ENCODE measurements at places on chromosomes 13 and 19.

GRCh38 chr13:100826441-100826840 is 151.8 kb upstream of the TMTC4 start:
- no peak for DNase-seq

DNA sequence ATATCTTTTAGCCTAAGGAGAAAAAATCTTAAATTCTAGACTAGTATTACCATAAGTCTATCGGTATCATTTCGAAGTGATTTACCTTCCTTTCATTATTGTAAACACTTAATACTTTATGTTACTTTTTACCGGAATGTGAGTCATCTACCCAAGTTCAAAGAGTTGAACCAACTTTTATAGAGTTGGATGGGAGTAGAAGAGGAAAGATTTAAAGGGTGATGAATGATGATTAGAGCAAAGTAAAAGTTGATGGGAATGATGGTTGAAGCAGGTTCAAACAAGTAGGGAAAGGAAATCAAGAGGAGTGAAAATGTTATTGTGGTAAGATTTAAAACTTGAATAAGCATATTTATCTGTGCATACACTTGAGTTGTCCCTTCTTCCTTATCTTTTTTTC is 11.3 kb upstream of the LPAR6 start:
- no peak for DNase-seq

- DNase-seq: peak; percentile 8
These were observed 20.8 kb upstream of the SGCG start for GRCh38 chr13:23159760-23160637.

GRCh38 chr13:99803141-99803540 is 168.4 kb downstream of the ZIC5 start:
- no peak for DNase-seq

DNA sequence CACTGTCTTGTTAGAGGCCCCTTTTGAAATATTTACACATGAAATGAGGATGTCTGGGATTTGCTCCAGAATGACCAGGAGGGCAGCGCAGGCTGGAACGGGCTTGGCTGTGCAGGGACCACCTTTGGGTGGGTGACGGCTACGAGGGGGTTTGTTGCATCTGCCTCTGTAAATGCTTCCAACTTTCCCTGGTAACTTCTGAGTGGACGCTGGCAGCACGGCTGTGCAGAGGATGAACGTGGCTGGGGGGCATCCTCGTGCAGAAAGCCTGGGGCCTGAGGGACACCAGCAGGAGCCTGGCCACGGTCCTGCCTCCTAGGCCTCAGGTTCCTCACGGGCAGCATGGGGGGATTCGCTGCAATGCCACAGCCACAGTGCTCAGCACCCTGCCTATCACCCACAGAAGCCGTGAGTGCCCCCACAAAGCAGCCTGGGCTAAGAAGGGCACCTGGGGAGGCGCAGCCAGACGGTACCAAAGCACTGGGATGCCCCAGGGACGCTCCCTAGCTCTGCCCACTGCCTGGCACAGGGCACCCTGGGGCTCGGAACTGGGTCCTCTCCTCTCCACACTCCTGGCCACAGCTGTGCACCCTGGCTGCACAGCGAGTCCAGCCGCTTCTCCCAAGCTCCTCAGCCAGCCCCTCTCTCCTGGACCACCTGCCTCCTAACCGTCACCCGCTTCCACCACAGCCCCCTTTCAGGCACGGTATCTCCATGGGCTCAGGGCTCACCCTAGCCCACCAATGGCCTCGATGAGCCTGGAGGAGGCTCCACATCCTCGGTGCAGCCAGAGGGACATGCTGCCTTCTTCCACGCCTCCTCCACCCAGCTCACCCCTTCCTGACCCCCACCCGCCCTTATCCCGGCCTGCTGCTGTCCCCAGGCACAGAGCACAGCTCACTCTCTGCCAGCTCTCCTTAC is 44.5 kb downstream of the MLLT1 start:
- no peak for DNase-seq

DNA sequence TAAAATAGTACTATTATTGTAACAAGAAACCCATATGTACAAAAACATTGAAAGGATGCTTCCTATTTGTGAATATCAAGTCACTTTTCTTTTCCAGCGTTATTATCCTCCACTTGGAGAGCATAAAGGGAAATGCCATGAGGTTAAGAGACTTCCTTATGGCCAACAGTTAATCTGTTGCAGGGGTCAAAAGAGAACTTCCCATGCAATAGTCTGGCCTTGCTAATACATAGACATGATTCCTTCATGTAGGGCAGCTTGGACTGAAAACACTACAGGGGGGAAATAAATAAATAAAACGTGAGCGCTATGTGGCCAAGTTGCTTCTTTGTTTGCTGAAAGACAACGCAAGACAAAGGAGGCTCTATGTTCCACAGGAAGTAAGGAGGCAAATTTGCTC is 269.1 kb upstream of the EDNRB start:
- peak; percentile 11 for DNase-seq

- DNase-seq: no peak
These were observed 233.1 kb downstream of the LACC1 start for GRCh38 chr13:44112700-44113329.

DNA sequence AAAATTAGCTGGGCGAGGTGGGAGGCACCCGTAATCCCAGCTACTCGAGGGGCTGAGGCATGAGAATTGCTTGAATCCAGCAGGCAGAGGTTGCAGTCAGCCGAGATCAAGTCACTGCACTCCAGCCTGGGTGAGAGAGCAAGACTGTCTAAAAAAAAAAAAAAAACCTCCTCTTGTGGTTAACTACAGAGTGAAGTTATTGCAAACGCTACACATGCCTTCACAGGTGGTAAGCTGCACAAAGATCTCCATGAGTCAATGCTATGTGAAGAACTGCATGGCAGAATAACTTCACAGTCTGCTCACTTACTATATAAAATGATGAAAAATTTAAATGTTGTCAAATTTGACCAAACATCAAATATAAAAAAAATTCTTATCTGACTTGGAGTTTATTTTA is 436.8 kb downstream of the FGF14 start:
- no peak for DNase-seq

- no peak for DNase-seq
These were observed 14.8 kb downstream of the BRD4 start for GRCh38 chr19:15317392-15318071.

- DNase-seq: no peak
These were observed 79.7 kb upstream of the MBNL2 start for GRCh38 chr13:97142452-97142851.

DNA sequence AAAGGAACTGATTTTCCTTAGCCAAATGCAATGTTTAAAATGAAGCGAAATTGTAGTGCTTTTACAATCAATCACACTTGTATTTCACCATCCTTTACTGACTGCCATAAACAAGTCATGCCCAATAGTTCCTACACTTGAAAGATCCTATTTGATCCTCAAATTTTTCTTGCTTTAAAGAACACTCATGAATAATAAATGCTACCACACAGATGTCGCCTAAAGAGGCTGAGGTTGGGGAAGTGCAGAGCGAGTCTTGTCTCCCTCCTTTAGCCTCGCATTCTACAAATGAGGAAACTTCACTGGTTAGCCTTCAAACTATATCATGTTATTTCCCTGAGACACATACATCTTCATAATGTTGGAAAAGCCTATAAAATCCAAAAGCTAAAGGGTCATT is 18.7 kb upstream of the AMER2 start:
- DNase-seq: no peak

DNA sequence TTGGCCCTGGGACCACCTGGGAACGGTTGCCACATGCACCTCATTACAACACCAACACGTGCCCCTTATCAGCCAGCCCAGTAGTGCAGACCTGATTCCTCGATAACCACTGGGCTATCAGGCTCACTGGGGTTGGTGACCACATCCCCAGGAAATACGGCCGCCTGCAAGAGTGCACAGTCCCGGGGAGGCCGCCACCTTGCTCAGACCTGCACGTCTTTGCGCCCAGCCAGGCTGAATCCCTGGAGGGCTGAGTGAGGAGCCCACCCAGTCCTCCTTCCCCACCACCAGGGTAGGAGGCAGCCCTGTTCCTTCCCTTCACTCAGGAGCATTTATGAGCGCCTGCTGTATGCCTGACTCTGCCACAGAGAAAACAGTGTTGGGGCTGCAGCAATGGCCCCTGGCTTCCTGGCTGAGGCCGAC is 67.8 kb downstream of the CEBPG start:
- DNase-seq: no peak

GRCh38 chr19:3699741-3700241 is 477 bp downstream of the PIP5K1C start:
- no peak for DNase-seq

- DNase-seq: no peak
These were observed 38.1 kb downstream of the PSG5 start for GRCh38 chr19:43148233-43148632.

- DNase-seq: no peak
These were observed 265.3 kb downstream of the NALCN start for GRCh38 chr13:101150998-101151397.

GRCh38 chr19:17402982-17403855 is 2.2 kb downstream of the BST2 start:
- DNase-seq: no peak

DNA sequence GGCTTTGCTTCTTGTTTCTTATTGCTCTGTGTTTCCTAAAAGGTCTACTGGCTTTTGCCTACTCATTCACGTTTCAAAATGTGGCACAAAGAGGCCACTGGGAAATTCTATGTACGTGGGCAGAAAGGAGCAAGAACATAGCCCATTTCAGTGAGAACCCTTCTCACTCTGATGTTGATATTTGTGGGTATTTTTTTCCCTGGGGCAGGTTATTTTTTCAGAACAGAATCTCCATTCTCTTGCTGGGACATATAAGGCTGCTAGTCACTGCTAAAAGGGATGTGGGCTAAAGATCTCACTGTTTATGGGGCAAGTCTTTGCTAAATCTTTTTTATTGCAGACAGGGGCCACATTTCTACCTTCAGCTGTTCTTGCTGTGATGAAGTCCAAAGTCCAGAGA is 27.1 kb downstream of the EDNRB start:
- DNase-seq: no peak

DNA sequence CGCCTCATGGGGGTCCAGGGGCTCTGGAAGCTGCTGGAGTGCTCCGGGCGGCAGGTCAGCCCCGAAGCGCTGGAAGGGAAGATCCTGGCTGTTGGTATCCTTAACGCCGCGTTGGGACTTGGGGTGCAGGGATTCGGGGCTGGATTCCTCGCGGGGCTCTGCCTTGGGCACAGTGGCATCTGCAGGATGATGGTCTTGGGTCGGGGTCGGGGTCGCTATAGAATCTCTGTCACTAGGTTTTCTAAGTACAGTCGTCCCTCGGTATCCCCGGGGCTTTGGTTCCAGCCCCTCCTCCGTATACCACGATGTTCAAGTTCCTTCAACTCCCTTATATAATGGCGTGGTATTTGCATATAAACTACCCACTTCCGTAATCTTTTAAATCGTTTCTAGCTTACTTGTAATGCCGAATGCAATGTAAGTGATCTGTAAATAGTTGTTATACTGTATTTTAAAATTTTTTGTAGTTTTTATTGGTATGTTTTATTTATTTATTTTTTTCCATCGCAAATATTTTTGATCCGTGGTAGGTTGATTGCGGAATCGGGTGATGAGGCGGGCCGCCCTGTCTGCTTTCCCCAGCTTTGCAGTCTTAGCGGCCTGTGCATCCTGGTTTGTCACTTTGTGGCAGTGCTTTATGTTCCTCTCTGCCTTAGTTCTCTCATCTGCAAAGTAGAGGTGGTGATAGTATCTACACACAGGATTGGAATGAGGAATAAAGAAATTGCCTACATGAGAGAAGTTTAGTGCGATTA is 606 bp downstream of the ERCC5 start:
- no peak for DNase-seq

DNA sequence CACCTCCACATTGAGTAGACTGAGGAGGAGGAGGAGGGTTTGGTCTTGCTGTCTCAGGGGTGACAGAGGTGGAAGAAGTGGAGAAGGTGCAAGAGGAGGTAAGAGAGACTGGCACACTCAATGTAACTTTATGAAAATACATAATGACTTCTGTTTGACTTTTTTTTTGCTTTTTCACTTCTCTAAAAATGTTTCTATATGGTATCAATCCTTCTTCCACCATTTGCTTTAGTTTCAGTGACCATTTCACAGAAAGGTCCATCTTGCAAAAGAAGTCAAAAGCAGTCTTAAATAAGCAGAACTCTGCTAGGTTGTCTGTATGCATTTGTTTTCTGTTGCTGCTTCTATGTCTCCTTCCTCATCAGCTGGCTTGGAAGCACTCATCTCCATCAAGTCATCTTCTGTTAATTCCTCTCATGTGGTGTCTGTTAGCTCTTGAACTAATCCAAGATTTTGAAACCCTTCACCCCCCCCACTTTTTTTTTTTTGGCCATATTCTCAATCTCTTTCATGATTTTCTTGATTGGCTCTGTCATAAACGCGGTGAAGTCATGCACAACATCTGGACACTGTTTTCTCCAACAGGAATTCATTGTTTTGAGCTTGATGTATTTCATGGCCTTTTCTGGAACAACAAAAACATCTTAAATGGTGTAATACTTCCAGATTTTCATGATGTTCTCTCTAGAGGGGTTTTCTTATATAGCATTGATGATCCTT is 80.8 kb downstream of the KL start:
- DNase-seq: no peak

- DNase-seq: no peak
These were observed 68.3 kb downstream of the STARD13 start for GRCh38 chr13:33217256-33217655.

GRCh38 chr19:17716309-17716929 is 2.9 kb upstream of the MAP1S start:
- no peak for DNase-seq

DNA sequence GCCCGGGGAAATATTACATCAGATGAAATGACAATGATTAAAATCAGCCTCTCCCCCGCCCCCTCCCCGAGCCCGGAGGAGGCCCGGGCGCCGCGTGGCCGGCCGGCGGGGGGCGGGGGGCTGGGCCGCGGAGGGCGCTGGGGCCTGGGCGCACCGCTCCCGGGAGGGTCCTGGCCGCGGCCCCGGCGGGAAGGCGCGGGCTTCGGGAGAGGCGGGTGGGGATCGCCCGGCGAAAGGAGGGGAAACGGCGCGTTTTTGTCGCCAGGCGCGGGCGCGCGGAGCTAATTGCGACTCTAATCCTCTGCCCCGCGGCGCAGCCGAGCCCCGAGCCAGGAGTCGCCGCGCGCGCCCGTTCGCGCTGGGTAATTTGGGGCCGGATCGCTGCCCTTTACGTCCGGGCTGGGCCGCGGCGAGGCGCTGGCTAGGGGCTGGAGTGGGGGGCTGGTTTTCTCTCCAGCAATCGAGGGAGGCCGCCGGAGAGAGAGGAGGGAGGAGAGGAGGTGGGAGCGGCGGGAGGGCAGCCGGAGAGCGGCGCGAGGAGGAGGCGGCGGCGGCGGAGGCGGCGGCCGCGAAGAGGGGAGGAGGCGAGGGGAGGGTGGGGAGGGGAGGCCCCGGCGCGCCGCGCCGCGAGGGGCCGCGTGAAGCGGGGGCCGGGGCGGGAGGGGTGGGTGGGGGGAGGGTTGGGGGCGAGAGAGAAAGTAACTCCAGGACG is at the start of gene KCTD15:
KCTD15 (plus strand) TSS at position 707 of the 712 bp plus-strand sequence. CDS start 3,585 bp downstream, outside the sequence.
- peak; percentile 63 for DNase-seq

DNA sequence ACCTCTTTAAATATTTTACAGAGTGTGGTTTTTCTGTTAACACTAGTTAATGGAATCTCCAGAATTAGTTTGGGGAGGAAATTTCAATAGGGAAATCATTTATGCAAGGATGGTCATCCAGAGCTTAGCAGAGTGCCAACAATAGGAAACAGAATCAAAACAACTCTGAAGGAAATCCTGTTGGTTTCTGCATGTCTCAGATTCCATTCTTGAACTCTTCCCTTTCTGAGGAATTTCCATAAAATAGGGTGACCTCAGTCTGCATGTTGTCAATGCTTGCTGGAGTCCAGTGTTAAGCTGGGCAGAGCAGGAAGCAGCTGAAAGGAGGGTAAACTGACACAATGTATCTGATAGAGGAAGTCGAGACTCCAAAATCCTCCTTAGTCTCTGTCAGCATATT is 16.9 kb downstream of the CBY2 start:
- DNase-seq: no peak

Measured in COR-L47 (cell line).